ENCODE measurements at places on chromosomes 4 and X.

DNA sequence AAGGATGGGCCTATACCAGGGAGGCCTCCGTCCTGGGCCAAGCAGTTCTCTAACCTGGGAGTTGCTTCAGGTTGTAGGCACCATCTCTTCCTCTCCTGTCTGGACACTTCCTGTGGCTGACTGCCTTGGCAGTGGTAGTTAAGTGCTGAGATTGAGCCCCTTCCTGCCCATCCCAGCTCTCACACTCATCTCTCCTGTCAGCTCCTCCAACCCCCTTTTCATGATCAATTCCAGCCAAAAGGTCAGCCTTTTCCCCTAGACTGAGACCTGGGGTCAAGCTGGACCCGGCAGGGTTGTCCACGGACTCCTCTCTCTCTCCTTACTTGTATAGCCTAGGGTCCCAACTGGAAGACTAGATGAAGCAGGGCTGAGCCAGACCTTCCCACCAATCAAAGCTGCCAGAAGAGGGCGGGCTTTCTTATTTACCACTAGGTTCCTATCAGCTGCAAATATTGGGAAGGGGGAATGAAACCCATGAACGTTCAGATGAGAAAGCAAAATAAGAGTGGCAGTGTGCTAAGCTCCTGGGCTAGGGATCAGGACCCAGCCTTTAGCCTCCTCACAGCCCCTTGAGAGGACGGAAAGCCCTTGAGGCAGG lies 34.5 kb downstream of the KDM5C start:
- no peak for DNase-seq

DNA sequence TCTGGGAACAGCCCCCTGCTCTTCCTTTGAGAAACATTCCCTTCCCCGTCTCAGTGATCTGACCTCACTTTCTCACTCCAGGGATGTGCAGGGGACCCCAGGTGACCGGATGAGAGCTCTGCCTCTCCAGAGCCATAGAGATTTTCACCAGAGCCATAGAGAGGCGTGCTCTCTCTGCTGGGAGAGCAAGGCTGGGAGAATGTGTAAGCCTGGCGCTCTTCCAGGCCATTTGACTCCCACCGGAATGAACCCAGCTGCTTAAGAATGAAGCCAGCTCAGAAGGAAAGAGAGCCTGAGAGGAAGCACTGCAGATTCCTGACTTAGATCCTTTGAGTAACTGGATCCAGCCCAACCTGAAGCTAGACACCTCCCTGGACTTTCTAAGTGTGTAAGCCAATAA lies 106.4 kb downstream of the DHX15 start:
- DNase-seq = no peak

- no peak for DNase-seq
Observed at GRCh38 chr4:3524349-3524748, 7.9 kb downstream of the LRPAP1 start.

- no peak for DNase-seq
Observed at GRCh38 chr4:103498161-103499070, 221.4 kb downstream of the TACR3 start.

DNA sequence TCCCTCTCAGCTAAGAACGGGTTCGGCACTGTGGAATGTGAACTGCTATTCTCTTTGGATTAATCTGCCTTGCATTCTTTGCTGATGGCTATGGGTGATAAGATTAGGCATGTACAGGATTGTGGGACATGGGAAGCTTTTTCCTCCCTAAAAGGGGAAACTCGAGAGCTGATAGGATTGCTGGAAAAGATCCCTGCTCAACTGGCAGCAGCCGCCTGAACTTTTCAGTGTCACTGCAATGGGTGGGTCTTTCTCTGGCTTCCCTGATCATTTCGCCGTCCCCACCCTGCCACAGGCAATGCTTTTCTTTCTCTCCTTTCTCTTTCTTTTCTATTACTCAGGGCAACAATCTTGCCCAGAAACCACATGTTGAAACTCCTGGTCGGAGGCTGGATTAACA lies 20.5 kb downstream of the PAGE2 start:
- DNase-seq = no peak

GRCh38 chr4:40976343-40976742 lies 226.6 kb downstream of the NSUN7 start:
- no peak for DNase-seq

DNA sequence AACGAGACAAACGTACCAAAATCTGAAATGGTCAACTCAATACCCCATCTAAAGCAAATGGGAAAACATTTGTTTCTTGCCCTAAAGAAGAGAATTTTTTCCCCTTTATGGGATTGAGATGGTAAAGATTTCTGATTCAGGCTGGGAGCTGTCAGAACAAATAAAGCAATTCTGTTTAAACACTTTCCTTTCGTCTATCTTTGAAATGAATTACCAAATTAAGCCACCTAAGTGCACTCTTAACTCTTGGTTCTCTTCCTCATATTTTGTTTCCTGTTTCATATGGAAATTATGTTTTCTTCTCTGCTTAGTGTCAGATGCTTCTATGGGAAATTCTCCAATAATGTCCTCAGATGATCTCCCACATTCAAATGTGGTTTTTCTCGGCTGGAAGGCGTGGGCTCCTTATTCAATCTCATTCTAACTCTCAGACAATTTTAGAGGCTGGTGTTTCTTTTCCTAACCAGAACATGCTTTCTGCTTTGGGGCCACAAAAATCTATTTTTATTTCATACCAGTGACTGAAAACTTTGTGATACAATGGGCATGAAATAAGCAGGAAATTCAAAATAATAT lies 50.3 kb upstream of the HPF1 start:
- DNase-seq = no peak

- no peak for DNase-seq
Observed at GRCh38 chr4:97761445-97762114, 381.7 kb downstream of the STPG2 start.

DNA sequence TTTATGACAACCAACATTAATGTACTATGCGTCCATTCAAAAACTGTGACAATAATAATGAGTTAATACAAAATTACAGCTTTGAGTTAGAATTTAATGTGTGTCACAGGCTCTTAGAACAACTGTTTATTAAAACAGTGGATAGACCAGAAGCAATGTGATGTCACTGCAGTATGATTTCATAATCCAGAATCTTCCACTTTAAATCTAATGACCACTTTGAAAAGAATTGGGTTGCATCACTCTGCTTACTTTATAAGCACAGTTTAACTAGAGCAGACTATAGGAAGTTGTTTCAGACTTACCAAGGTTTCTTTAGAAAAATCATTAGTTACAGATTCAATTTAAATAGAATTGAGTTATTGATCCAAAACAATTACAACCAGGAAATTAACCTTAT lies 758.5 kb downstream of the KCTD8 start:
- DNase-seq = no peak

DNA sequence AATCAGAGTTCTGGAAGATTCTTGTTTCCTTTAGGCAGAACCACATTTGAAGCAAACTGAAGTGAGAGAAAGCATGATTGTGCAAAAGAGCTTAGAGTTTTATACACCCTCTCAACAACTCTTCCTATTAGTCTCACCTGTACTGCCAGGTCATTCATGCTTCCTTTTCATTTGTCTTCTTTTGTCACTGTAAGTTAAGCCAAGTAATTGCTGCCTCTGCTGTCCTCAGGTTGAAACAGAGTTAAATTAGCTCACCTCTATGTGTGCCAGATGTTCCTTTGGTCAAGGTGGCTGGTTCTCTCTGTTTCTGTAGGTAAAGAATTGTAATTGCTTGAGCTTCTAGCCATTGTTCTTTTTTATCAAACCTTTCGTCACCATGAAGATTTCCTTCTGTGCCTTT lies 41.1 kb upstream of the HPGD start:
- no peak for DNase-seq

DNA sequence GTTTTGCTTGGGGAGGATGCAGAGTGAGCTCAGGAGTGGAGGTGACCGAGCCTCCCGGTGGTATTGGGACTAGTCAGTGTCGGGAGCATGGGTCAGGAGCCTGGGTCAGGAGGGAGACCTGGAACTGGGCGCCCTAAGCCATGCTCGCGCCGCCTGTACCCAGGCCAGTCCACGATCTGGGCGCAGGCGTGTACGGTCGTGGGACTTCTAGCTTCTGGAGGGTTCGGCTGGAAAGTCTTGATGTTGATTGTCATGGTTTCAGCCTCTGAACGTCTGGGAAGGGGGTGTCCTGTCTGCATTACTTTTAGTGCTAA lies 244 bp downstream of the EIF2S3 start:
- no peak for DNase-seq

DNA sequence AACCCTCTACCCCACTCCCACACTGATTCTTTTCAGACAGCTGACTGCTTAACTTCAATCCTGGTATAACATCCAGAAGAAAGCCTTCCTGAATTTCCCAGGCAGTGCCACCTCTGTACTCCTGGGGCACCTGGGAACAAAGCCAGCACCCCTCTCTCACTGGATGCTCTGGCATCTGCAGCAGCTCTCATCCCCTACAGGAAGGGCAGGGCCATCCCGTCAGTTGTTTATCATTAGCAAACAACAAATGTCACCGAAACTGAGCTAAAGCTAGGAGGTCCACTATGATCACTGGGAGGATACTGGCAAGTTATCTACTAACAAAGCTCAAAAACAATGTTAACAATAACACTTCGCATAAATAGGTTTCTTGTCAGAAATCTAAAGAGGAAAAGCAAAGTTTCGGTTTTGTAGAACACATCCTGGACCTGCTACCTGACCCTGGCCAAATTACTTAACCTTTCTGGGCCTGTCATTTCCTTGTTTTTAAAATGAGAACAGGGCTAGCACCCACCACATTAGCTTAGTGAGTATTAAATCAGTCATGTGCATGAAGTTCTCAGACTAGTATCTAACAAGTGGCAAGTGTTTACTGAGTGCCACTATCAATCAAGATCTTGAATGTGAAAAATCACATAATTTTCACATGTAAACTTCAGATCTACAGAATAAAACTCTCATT lies 86.6 kb downstream of the NR3C2 start:
- no peak for DNase-seq

- DNase-seq = no peak
Observed at GRCh38 chrX:38627683-38628082, 66.3 kb downstream of the TSPAN7 start.

GRCh38 chr4:64248186-64248585 lies 161.1 kb downstream of the TECRL start:
- no peak for DNase-seq

GRCh38 chr4:151407466-151408379 lies 1.3 kb upstream of the FHIP1A start:
- DNase-seq = no peak

DNA sequence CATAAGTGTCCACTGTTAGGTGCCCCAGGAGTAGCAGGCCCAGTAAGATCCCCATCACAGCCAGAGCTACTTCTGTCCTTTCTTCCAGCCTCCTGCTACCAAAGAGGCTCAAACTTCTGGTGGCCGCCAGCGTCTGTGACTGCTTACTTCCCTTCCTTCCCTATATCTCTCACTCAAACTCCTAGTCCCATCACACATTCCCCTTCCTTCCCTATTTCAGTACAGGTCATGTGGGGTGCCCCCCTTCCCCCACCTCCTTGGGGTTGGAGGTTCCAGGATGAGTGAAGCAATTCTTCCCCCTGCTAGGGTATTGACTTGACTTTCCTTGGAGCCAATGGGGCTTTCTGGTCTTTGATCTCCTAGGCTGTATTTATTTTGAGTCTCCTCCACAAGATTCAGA lies at the start of gene VSIG4:
Gene VSIG4 (minus strand): TSS at position 137 of the 400 bp plus-strand sequence. CDS start 82 bp downstream, at position 55.
- DNase-seq = no peak

DNA sequence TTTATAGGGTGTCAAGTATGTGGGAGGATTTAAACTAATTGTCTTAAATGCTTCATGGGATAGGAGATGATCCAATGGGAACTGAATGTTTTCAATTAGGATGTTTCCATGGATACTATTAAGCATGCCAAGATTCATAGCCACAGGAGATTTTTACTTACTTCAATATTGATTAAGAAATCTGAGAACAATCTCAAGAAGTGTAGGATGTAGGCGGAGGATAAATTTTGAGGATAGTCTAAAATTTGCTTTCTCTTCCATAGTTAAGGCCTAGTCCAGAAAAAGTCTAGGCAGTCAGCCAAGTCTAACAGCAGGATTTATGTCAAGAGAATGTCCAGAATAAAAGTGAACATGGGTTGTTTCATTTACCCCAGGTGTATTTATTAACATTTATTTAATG lies 32.8 kb downstream of the REPS2 start:
- no peak for DNase-seq

DNA sequence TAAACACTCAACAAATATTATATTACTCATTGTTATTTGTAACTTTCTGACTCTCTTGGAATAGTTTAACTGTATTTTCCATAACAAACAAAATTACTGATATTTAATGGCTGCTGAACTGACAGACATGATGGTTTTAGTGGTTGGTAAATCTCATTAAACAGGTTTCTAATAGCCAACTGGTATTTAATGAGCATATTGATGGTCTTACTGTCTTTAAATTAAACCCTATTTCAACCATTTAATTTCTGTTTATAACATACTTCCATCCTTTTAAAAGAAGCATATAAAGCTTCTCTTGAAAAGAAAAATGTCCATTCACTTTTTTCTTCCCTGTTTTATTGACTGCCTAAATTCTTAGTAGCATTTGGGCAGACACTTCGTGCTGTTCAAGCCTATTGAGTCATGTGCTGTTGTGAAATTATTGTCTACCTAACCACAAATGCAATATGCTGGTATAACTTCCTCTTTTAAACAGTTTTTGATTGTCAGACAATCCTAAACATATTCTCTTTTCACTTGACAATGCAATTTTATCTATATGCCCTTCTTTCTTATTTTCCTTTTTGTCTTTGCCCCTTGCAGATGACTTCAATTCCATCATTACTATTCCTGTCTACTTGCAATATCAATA lies 163.9 kb upstream of the SLC7A11 start:
- no peak for DNase-seq

Data from activated naive CD4-positive, alpha-beta T cell (primary cell).